D721Med (cell line): ENCODE measurements at places on chromosomes 7 and 10.

- no peak for DNase-seq
Measured at GRCh38 chr7:169276-170172, 22.8 kb upstream of the FAM20C start.

DNA sequence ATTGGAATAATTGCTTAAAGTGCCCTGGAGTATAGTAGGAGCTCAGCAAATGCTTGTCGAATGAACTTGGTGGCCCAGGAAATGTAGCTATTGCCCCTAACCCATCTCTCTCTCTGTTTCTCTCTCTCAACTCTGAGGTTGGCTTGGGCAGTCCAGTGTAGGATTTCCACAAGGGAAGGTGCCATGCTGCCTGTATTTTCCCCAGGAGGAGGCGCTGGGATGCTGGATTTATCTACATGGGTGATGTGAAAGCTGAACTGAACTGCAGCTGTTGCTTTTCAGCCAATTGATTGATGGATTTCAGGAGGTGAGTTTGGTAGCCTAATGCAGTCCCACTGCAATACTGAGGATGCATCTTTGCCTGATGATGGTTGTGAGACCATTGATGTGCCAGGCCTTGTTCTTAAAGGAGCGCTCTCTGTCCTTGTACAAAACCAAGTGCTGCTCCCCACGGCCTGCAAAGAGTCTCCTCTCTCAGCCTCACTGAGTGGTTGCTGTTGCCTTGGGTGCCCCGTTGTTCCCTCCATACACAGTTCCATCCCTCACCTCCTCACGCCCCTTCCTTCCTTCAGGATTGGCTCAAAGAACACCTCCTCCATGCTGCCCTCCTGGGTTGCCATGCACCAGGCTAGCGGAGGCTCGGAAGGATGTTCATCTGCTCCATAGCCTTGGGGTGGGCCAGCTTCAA is 200.6 kb downstream of the GLRX3 start:
- no peak for DNase-seq

GRCh38 chr7:38052786-38053185 is 125.3 kb upstream of the STARD3NL start:
- DNase-seq: no peak

DNA sequence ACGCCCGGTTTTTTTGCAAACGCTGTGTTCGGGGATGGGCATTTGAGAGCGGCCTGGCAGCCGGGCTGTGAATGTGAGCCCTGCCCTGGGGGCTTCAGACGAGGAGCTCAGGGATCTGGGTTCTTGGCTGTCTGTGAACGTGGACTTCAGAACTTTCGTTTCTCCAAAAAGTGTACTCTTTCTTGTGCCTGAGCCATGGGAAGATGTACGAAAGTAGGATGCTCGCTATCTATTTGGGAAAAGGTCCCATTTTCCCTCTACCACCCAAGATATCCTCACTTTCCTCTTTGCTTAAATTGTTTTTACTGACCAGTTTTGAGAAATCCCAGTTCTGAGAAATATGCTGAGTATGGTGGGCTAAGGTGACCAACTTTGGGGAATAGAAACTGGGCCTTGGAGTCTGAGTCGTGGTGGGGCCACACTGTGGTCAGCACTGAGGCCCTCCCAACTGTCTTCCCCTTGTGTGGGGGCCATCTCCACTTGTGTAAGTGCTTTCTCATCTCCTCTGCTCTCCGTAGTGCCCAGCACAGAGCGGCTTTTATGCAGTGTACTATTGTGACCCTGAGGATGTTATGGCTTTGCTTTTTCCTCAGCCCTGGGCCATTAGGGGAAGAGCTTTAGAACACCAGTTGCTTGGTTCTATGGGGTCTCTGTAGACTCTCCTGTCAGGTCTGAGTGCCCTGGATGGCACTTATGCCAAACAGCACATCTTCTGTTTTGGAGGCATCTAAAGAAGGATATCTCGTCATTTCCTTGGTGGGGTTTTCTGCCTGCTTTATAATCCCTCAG is 918 bp downstream of the DBNL start:
- no peak for DNase-seq

DNA sequence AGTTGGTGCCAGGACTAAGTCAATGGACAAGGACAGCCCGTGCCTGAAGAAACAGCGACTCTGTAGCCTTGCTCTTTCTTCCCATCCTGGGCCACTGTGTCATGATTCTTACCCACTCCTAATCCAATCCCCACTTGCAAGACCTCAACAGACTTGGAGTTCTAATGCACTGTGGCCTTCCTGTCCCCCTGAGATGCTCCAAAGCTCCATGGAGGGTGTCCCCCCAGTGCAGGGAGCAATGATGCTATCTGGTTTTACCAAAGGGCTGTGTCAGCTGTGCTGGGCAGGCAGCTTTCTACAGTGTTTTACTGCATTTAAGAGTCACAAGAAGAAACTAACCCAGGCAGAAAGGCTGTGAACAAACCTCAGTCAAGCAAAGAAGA is 108.1 kb downstream of the PRKAG2 start:
- no peak for DNase-seq

GRCh38 chr7:107045980-107046379 is 1.5 kb downstream of the PRKAR2B start:
- DNase-seq: no peak

DNA sequence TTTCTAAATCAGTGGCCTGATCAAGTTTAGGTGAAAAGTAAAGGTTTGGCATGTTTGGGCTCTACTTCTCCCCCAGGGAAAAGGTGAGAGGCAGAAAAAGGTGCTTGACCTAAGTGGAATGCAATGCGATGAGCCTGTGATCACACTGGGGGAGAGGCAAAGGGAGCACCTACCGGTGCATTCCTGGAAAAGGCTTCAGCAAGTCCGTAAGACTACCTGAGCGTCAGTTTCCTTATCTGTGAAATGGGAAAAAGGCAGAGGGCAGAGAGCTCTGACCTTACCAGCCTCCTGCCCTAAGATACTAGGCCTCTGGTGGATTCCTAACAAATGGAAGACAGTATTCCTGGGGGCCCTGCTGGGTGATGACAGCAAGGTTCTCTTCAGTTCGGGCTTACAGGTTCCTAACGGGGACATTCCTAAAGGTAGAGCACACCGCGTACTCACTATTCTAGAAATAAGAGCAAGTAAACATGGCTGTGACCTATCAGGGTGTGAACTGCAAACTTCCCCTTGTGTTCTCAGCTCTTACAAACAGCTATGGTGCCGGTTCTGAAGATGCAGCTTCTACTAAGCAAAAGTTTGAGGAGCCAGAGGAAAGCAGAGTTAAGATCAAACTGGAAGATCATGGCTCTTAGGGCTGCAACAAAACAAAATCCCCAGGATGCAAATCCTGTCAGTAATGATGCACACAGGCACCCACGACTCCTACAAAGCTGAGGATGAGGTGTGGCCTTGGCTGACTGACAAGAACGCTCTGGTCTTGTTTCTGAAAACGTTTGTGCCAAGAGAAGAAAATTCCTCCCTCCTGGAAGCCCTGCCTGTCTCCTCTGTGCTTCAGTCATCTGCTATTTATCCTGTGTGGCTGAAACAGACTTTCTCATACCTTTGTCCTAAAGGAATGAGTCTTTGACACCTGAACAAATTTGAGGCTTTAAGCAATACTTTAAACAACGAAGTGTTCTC is 13.3 kb upstream of the ACSL5 start:
- DNase-seq: no peak

DNA sequence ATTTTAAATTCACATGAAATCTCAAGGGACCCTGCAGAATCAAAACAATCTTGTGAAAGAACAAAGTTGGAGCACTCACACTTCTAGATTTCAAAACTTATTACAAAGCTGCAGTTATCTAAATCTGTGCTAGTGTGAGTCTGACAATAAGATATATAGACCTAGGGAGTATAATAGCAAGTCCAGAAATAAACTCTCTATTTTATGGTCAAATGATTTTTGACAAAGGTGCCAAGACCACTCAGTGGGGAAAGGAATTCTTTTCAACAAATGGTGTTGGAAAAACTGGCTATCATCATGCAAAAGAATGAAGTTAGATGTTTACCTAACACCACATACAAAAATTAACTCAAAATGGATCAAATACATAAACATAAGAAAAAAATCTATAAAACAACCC is 68.2 kb downstream of the TFEC start:
- no peak for DNase-seq

GRCh38 chr7:128209229-128210035 is 31.6 kb upstream of the LEP start:
- DNase-seq: peak; percentile 77

DNA sequence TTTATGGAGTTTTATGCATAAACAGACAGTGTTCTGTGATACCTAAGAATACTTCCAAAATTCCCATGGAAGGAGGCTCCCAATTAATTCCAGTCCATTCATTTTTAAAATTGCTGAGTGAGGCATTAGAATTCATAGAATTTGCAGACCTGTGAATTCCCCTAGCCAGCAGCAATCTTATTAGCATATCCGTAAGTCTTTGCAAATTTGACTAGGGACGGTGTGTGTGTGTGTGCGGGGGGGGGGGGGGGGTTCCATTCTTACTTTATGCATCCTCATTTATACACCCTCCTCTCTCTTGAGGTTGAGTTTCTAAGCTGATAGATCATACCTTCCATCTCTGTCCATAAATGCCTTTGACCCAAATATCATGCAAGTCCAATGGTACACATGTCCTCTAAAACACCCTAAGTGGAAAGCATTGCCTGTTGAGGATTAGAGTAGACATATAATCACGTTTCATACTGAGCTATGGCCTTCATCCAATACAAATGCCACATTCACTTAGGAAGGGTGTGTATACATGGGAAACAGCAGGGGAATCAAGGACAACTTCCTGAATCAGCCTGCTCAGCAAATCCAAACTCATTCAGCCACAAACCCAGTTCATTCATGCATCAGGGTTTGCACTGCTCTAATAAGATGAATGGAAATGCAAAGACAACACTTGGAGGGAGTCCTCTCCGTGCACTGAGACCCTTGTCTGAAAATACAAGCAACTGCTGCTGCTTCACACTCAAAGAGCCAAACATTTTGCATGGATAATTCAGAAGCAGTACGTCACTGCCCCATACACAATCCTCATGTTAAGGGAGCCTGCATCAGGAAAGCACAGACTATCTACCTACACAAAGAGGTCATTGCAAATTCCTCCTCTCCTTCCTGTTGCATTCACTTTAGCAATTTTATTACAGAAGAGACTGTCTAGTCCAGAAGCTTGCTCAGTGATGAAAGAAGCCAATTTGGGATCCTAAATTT is 350.8 kb downstream of the KCNMA1 start:
- DNase-seq: no peak

DNA sequence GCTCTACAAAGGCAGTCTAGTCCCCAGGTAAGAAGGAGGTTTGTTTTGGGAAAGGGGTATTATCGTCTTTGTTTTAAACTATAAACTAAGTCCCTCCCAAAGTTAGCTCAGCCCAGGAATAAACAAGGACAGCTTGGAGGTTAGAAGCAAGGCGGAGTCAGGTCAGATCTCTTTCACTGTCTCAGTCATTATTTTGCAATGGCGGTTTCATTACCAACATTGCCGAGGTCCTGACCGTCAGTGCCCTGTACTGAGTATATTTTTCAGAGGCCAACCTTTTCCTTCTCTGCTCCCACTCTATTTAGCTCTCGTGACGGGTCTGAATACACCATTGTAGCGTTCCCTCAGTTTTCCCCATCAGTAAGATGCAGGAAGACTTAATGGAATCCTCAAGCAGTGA is 184.5 kb downstream of the PRKCQ start:
- no peak for DNase-seq

DNA sequence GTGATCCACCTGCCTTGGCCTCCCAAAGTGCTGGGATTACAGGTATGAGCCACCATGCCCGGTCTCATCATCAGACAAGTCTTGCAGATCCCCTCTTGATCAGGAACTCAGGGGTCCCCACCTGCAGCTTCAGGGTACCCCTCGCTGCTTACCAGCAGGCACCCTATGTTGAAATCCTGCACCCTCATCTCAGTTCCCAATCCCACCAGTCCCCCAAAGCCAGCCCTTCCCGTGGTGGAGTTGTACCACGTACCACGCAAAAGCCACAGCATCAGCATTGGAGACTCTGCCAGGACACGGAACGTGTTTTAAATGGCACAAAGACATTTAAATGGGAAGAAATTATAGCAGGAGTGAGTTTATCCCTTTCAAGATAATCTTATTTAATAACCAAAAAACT is 202.0 kb downstream of the CUX1 start:
- no peak for DNase-seq

DNA sequence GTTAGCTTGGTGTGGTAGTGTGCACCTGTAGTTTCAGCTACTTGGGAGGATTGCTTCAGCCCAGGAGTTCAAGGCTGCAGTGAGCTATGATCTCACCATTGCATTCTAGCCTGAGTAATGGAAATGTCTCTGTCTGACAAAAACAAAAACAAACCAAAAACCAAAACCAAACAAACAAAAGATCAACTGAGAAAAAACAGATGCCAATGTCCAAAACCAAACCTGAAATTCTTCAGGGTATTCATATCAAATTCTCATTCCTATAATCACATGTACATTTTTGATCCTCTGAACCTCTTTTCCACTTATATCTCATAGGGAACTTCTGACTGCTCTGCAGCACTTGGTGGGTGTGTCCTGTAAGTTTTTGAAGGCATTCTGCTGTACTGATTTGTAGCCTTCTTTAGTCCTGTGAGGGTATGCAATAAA is 87.0 kb downstream of the CDK6 start:
- DNase-seq: no peak

GRCh38 chr7:124480036-124480820 is 285.4 kb downstream of the GPR37 start:
- DNase-seq: no peak

DNA sequence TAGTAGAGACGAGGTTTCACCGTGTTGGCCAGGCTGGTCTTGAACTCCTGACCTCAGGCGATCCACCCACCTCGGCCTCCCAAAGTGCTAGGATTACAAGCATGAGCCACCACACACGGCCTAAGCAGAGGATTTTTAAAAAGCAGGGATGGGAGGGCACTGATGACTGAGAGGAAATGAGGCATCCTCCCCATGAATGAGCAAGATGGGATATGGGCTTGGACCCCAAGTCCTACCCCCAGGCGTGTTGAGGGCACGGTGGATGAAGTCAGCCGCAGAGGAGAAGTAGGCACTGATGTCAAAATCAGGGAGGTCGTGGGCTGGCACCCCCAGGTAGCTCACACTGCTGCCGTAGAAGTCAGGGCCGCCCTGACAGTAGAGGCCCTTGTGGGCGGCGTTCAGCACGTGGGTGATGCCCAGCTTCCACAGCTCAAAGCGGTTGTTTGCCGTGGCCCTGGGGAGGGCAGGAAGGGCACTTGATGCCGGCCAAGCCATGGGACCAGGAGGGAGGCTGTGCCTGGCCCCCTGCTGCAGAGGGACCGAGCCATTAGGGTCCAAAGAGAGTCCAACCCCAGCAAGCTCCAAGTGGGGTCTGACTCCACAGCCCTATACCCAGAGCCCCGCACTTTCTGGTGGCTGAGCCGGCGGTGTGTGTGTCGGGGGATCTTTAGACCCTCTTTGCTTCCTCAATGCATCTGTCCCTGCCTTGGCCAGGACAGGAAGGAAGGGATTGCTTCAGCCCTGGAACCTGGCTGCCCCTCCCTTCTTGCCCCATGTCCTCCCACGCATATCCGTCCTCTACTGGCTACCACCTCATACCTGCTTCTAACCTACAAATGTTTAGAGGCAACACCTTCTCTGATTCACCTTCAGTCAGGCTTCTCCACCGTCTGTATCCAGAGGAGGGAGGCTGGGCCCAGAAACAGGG is 3.4 kb upstream of the SAMD8 start:
- DNase-seq: no peak
